ENCODE measurements at places on chromosomes 7 and 10.

GRCh38 chr7:74103219-74103772 lies 19.7 kb downstream of the LIMK1 start:
- peak; percentile 54 for DNase-seq

DNA sequence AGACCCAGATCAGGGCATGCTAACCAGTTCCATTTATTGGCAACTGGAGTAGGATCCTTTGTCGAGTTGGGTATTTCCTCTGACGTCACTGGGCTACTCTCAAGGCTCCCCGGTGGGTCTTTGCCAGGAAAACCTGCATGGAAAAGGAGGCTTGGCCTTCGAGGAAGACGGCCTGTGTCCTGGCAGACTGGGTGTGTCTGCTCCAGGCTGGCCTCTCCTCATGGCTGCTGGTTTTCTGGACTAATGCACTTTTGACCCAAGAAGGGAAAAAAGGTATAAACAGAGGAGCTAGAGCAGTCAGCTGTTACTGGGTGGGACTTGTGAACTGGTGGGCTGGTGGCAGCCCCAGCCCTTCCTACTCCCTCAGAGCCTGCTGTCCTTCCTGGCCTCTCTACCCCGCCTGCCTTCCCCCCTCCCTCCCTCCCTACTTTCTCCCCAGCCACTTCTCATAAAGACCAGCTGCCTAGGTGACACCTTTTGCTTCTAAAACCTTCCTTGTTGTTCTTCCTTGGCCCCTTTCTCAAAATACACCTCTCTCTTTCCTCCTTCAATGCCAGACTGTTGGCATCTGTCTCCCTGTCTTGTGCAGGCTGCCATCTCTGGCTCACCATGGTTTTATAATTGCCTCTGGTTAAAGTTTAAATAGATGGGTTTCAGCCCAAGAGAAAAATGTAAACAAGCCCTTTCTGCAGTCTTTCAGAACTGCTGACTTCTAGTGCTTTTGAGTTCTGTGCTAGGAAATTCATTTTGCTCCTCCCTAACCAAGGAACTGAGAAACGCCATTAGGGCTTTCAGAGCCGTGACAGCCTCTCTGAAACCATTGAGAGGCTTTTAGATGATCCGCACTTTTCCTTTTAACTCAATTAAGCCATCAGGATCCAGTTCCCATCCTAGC lies 101.8 kb upstream of the MKLN1 start:
- no peak for DNase-seq

- DNase-seq, result no peak
These were observed 15.8 kb downstream of the ASZ1 start for GRCh38 chr7:117411539-117411938.

- DNase-seq, result no peak
These were observed 353.6 kb downstream of the THSD7A start for GRCh38 chr7:11478426-11478825.

DNA sequence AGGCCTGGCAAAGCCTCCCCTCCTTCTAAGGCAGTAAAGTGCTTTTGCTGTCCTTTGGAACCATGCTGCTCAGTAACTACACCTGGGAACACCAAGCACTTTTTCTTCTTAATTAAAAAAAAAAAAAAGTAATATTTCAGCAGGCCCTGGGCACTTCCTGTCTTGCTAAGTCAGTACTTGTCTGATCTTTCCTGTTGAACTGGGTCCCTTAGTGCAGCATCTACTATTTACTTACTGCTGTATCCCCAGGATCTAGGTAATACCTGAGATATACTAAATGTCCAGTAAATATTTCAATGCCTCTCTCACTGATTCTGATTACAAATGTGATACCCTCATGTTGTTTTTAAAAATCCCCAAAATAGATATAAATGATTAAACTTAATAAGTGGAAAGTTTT lies 77.4 kb downstream of the PPP1R3C start:
- no peak for DNase-seq

DNA sequence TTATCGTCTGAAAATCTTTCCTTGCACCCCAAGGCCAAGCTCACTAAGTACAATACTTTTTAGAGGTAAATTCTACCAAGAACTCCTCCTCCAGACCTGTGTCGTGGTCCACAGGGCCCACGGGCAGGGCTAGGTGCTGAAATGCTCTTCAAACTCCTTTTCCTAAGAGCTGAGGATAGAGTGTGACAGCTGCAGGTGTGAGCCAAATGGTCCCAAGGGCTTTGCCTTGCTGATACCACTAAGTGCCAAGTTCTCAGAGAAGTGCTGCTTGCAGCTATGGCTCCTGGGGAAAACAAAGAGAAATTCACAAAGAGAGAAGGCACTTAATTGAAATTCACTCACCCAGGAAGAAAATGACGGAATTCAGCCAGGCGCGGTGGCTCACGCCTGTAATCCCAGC lies 868.9 kb upstream of the AUTS2 start:
- DNase-seq, result no peak

- no peak for DNase-seq
These were observed 59.3 kb downstream of the ANKMY2 start for GRCh38 chr7:16586081-16586874.

DNA sequence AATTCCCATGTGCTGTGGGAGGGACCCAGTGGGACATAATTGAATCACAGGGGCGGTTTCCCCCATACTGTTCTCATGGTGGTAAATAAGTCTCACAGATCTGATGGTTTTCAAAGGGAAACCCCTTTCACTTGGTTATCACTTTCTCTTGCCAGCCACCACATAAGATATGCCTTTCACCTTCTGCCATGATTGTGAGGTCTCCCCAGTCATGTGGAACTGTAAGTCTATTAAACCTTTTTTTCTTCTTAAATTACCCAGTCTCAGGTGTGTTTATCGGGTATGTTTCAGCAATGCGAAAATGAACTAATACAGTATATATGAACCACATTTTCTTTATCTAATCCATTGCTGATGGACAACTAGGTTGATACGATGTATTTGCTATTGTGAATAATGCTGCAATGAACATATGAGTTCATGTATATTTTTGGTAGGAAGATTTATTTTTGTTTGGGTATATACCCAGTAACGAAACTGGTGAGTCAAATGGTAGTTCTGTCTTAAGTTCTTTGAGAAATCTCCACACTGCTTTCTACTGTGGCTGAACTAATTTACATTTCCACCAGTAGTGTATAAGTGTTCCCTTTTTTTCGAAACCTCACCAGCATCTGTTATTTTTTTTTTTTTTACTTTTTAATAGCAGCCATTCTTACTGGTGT lies 70.0 kb upstream of the HGF start:
- DNase-seq, result no peak

DNA sequence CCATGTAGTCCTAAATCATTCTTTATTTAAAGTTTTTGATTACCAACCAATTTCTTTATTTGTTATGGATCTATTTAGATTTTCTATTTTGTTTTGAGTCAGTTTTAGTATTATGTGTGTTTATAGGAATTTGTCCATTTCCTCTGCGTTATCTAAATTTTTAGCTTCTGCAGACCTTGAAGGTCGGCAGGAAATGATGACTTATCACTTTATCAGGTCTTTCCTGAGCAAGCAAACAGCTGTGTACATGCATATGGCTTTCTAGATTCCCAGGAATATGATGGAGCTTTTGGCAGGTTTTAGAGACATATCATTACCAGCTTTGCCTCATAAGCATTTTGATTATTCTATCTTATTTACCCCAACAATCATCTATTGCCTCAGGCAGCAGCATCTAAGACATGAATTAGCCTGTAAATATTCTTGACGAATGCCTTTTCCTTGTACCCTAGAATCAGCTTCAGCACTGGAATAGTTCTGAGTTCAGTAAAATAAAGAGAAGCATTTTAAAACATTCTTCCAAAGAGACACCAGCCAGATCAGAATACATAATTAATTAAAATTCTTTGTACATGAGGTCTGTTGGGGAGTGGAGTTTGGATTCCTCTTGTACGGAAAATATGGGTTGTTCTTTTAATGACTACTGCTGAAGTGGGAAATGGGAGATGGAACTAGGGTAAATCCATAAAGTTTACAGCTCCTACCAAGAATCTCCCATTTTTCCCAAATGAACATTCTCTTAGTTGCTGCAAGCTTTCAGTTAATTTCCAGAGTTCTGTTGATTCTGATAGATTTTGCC lies 408.8 kb upstream of the SEMA3C start:
- no peak for DNase-seq

GRCh38 chr10:94376865-94377264 lies 14.1 kb upstream of the NOC3L start:
- DNase-seq, result no peak

- no peak for DNase-seq
These were observed 2.0 kb upstream of the FEZF1 start for GRCh38 chr7:122306320-122307227.
